ENCODE measurements at places on chromosomes 12 and 14. TPM values are rescaled to one million over a fixed set of nuclear protein-coding genes. Genes with fewer than 3 reads are reported as not detected.

DPF3 gene
- polyA plus RNA-seq: 8.8 TPM

DNA sequence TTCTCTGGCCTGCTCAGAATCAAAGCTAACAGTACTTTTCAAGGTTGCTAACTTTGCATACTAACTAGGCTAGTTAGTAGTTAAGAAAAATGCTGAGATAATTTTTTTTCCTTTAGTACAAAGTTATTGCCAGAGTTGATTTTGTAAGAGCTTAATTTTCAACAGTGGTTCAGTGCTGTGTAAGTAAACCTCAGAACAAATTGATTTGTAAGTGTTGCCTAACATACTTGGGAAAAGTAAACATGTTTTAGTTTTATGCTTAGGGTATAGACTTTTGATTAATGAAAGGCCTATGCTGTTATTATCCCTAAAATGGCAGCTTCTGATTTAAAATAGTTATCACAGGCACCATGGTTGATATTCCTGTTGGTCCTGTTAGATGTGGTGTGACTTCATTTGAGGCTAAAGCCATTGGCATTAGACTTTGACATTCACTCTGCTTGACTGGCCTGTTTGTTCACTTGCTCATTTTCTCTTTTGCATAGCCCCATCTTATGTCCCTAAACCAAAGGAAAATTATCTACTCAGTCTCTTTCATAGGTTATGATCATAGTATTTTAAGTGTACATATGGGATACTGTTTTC is 5.2 kb downstream of the CMAS start:
- DNase-seq: no peak

GRCh38 chr12:22334410-22335100 is at the start of gene ST8SIA1:
ST8SIA1 (minus strand) TSS chr12:22334707; CDS start chr12:22334232, 475 bp downstream.
- DNase-seq: peak; percentile 89

TTC9 gene
- polyA plus RNA-seq: 9.5 TPM

DNA sequence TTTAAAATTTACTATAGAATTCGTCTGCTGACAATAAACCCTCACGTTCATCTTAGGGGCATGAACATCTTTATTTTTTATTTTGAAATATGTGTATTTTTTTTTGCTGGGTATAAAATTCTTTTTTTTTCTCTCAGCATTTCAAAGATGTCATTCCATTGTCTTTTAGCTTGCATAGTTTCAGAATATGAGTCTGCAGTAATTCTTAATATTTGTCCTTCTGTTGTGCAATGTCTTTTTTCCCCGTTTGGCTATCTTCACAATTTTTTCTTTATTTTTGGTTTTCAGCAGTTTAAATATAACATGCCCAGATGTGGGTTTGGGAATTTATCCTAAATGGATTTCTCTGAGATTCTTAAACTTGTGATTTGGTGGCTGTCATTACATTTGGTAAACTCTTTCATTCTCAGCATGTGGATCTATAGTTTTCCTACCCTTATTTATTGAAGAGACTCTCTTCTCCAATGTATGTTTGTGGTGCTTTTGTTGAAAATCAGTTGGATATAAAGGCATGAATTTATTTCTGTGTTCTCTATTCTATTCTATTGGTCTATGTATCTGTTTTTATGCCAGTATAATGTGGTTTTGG is 37.8 kb upstream of the PLBD1 start:
- DNase-seq: no peak

SCYL2 gene
- 37.0 TPM for polyA plus RNA-seq

DNA sequence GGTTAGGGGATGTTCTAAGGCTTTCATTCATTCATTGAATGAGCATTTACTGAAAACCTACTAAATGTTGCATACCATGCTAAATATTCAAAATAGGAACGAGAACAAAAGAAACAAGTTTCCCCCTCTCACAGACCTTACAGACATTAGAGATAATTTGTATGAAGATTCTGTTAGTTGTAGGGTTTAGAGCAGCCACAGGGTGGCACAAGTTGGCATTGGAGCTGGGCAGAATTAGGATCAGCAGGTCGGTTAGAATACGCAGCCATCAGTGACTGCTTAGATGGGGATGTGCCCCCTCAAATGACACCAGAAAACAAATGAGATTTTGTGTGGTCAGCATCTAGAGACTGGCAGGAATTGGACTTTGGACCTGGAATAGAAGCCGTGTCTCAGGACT is 166.3 kb upstream of the DAAM1 start:
- no peak for DNase-seq

- no peak for DNase-seq
These were observed 51.9 kb downstream of the CPSF2 start for GRCh38 chr14:92173668-92174067.

SLC25A29 gene
- polyA plus RNA-seq: 24.0 TPM

- DNase-seq: no peak
These were observed 15.1 kb downstream of the DDX51 start for GRCh38 chr12:132129007-132129406.

PRPF40B gene
- 12.1 TPM for polyA plus RNA-seq

DNA sequence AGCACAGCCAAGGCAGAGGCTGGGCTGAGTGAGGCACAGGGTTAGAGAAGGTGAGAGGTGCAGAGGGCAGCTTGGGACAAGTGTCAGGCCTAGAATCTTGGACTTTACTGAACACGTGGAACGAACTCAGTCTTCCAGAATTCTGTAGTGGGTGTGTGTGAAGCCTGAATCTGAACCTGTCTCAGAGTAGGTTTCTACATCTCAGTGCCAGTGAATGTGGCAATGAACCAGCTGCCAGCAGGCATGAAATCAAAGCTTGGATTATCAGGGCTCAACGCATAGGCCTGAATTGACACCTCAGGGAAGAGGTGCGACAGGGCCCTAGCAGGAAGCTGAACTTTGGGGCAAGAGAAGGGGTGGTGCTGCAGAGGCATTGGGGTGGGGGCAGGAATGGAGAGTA is 104.6 kb downstream of the SAMD4A start:
- DNase-seq: no peak

LRRIQ1 gene
- 0.74 TPM for polyA plus RNA-seq

GRCh38 chr12:45279931-45280830 is 64.3 kb downstream of the ANO6 start:
- no peak for DNase-seq

WBP11 gene
- polyA plus RNA-seq: 49.0 TPM

GPR137C gene
- polyA plus RNA-seq: 3.2 TPM

GRCh38 chr14:104230119-104230815 is 91.9 kb downstream of the KIF26A start:
- no peak for DNase-seq

- no peak for DNase-seq
These were observed 66.8 kb downstream of the GLRX5 start for GRCh38 chr14:95601650-95602049.

ERP27 gene
- polyA plus RNA-seq: 0.38 TPM

- no peak for DNase-seq
These were observed 1.7 kb upstream of the NUAK1 start for GRCh38 chr12:106140223-106140986.

TCP11L2 gene
- 9.9 TPM for polyA plus RNA-seq

DNA sequence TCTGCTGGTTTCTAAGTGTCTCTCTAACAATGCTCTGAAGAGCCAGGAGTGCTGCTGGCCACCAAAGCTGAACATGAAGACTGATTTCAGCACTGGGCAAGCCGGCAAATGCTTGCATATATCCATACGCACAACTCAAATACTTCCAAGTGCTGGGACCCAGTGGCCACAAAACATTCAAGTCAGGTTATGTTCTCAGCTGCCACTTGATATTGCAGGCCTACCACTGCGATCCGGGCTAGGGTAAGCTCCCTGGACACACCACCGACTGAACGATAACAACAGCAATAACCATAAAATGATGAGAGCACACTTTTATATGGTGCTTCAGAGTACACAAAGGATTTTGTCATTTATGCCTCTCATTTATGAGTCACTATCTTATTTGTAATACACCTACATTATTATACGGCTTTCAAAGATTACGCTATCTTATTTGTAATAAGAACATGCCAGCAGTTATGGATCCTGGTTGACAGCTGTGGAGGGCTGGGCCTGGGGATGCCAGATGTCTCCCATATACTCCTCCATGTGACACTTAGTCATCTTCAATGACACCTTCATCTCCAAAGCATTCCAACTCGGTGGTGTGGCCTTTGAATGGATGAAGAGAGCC is 35.5 kb downstream of the CRACR2A start:
- DNase-seq: no peak

PLA2G1B gene
- not detected for polyA plus RNA-seq

CCDC197 gene
- polyA plus RNA-seq: not detected

- DNase-seq: no peak
These were observed 108.0 kb upstream of the ARHGAP5 start for GRCh38 chr14:31968956-31969698.

DNA sequence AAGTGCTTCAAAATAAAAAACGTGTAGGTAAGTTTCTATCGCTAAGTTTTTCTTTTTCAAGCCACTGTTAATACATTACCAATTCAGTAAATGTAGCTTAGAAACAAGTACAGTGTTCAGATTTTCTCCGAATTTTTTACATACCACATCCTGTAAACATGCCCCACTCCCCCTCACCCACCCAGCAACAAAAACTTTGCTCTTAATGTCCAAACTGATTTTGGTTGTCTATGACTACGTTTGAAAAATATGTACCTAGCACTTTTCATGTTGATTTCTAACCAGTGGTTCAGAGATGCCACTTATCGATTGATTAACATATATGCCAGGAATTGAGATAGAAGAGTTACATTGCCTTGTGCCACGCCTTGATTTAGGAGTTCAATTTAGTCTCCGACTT is 663 bp upstream of the LIN7A start:
- no peak for DNase-seq

DNA sequence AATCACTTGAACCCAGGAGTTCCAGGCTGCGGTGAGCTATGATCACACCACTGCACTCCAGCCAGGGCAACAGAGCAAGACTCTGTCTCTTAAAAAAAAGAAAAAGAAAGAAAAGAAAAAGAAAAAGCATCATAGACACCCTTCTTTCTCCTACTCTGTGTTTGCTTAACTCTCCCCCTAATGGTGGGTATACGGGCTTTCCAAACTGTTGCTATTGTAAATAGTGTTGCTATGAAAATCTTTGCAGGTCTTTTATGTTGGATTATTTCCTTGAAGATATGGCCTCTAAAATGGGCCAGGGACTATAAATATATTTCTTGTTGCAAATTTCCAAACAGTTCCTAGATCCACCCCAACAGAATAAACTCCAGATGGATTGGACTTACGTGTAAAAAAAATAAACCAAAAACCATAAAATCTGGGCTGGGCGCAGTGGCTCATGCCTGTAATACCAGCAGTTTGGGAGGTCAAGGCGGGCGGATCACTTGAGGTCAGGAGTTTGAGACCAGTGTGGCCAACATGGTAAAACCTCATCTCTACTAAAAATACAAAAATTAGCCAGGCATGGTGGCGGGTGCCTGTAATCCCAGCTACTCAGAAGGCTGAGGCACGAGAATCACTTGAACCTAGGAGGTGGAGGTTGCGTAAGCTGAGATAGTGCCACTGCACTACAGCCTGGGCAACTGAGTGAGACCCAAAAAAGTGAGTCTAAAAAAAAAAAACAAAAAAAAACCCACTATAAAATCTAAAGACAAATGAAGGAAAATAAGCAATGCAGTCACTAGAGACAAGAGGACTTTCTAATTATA is 25.9 kb downstream of the NFKBIA start:
- DNase-seq: no peak

DNA sequence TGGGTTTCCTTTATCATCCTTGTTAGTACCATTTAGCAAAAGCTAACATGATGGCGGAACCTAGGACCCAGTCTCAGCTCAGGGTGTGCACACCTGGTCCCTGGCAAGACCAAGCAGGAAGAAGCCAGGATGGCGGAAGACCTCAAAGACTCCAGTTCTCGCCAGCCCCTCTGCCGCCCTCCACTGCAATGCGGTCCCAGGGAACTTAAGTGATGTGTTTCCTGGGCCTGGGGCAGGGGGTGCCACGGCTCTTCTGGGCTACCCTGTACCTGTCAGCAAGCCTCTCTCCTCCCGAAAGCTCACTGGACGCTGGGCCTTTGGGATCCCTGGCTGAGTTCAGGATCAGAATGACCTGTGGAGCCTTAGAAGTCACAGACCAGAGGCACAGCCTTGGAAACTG is 71.3 kb downstream of the FBXL14 start:
- no peak for DNase-seq

REP15 gene
- polyA plus RNA-seq: 1.1 TPM

DNA sequence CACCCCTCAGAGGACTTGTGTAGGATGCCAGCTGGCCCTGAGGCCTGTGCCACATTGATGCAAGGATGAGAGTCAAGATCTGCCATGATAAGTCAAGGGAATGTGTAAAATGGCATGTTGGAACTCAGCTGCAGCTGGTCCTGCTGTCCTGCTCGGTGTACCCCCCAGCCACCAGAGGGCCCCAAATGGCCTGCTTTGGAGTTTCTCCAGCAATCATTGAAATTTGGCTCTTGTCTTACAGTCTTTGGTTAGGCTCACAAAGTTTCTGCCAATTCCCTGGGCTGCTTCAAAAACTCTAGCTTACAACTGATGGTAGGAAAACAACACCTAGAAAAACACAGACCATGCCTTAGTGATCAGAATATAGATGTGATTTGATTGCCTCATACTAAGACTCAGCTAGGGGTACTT is 76.8 kb downstream of the HSD17B6 start:
- peak; percentile 43 for DNase-seq

- no peak for DNase-seq
These were observed 65.8 kb downstream of the RESF1 start for GRCh38 chr12:32024884-32025592.

DNA sequence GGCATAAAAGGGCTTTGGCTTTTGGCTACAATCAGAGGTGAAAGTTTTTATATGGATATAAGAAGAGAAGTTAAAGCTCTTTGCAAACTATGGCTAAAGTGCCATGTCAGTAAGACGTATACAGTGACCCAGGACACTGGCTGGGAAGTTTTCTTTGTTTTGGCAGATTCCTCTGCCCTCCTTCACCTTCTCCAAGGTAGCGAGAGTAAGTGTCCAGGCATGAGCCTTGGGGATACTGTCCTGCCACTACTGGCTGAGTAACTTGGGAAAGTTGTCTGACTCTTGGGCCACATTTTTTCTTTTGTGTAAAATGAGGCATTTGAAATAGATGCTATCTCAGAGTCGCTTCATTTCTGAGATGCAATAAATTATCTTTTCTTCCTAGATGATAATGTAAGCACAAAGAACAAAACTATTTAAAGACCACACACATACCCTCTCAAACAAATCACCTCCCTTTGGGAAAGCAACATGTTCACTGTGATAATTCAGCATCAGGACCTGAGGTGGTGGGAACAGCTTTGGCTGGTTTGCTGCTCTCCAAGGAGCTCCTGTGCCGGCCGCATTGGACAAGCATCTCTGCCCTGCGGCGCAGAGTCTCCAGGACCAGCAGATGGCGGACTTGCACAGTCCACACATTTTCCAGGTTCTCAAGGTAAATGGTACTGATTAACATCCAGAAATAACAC is 106.3 kb downstream of the PTCSC3 start:
- peak; percentile 28 for DNase-seq

TMEM120B gene
- 21.0 TPM for polyA plus RNA-seq

- DNase-seq: no peak
These were observed 11.3 kb upstream of the EML5 start for GRCh38 chr14:88804035-88804434.
